GM12891 (cell line): ENCODE measurements at places on chromosomes 6 and 20.

DNA sequence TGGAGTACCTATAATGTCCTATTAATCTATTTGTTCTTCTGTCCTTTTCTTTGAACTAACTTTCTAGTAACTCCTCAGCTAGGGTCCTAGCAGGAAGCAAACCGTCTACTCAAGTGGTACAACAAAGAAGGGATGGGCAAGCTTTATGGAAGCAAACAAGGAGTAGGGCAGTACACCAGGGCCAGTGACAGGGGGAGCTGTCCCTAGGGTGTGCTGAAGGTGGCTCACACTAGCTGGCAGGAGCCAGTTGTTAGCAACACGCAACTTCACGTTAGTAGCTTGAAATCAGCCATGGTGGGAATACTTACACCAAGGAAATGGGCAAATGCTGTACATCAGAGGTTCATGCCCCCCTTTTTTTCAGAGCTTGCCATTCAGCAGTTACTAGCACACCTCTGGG, 74.0 kb upstream of the EYA2 start:
- DNase-seq = no peak

DNA sequence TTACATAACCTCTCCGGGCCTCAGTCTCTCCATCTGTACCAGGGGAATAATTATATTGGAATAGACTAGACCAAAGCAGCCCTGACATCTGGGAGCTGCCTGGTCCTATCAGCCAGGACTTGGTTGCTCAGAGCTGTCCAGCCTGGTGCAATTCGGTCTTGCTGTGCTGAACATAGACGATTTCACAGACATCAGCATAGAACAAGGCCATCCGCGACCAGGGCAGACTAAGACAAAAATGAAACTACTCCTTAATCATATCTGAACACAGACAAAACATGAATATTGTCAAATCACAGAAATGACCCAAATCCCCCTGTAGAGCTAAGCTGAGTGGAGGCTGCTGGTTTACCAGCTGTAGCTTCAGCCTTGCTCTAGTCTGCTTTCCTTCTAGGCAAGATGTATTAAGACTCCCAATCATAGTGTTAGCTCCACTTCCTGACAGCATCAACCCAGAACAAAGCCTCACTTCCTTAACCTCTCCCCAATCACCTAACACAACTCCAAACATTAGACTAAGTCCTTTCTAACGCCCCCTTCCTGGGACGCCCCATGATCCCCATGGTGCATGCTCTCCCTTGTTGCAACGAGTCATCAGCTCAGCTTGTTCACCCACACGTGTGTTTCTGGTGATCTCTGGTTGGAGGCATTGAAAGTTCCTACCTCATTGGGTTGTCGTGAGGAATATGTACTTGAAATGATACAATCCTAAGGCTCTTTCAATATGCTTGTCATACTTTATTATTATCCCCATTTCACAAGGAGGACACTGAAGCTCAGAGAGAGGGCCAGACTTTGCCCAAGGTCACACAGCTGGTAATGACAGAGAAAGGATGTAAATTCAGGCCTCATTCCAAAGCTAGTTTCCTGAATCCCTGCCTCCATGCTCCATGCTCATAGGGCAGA, 3.5 kb upstream of the MAPK13 start:
- DNase-seq = no peak

- DNase-seq = no peak
Observed at GRCh38 chr6:130136798-130137197, 86.0 kb downstream of the SAMD3 start.

GRCh38 chr6:40194447-40195170, 260.3 kb upstream of the MOCS1 start:
- DNase-seq = no peak

- no peak for DNase-seq
Observed at GRCh38 chr6:81781624-81782023, 29.1 kb upstream of the TENT5A start.
